T-cell (primary cell): ENCODE measurements at places on chromosomes 4 and X.

DNA sequence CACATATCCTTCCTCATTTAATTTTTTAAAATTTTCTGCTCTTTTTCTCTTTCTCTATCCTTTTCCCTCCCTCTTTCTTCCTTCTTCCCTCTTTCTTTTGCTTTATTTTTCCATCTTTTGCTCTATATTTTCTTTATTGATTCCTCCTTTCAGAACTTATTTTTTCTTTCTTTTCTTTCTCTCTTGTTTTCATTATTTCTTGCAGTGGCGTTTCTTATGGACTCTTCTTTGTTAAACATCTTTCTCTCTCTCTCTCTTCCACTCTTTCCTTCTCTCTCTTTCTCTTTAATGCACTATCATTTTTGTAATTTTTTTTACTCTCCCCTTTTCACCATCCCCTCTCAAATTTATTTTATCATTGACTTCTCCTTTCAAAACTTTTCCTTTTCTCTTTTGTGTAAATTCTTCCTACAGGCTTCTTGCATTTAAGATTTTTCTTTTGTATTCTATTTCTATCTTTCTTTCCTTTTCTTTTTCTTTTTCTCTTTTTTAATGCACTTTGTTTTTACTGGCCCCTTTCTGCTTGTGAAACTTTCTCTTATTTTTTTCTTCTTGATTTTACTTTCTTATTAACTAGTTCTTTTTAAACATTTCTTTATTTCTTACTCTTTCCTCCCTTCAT is 97.0 kb downstream of the RBMX2 start:
- DNase-seq = no peak

GRCh38 chr4:24956763-24957162 is 43.9 kb upstream of the CCDC149 start:
- DNase-seq = no peak

DNA sequence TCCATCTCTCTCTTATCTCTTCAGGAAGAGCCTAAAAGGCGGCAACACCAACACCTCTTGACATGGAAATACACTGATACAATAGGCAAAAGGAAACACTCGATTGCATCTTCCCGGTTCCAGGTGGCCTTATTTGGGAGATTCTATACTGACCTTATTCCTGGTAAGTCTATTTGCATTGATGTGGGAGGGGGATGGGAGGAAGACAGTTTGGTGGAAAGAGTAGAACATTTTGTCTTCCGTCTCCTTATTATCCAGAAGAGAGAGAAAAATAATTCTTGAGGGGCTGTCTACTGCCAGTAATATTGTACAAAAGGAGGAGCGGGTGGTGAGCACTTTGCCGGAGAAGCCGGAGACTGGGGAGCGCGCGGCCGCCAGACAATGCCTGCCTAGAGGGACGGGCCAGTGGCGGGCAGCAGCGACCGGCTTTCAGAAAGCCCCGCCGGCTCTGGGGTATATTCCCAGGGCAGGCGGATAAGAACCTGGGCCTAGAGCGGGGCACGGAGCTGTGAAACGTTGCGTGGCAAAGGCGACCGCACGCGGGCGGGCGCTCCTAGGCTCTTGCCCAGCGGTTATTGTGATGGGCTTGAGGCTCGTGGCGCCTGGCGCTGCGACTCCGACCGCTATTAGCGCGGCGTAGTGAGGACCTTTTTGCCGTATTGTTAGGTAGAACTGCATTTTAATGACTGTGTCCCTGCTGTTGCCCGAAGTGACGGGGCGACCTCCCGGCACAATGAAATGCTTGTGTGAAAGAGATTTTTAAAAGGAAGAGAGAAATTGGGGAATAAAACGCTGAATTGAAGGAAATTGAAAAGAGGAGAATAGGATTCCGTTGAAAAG is 518 bp downstream of the PRDM8 start:
- DNase-seq = no peak

DNA sequence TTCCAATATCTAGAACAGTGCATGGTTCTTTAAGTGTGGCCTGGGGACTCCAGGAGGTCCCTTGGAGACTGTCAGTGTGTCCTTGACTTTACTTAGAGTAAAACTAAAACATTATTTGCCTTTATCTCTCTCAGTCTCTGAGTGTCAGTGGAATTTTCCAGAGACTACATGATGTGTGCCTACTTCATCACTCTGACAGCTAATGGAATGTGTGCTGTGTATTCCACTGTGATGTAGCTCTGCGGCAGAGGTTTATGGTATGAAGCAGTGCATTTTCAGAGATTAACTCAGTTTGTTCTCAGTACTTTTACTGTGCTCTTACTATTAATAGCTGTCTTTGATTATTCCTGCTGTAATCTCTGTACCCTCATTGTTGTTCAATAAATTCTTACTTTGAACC is 85.6 kb downstream of the MANBA start:
- DNase-seq = no peak

DNA sequence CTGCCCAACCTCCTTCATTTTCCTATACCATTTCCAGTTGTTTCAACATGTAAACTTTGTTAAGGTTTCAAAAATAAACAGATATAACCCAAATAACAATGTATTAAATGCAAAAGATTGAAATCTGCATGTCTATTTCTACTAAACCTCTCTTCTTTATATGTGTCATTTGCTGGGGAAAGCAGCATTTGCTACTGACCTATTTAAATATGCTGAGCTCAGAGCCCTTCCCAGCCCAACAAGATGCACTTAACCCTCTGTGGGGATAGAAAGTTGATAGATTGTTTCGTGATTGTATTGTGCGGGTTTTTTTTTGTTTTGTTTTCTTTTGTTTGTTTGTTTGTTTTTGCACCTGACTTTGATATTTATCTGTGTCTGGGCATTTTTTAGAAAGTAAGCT is 139.5 kb downstream of the UCHL1 start:
- DNase-seq = no peak

DNA sequence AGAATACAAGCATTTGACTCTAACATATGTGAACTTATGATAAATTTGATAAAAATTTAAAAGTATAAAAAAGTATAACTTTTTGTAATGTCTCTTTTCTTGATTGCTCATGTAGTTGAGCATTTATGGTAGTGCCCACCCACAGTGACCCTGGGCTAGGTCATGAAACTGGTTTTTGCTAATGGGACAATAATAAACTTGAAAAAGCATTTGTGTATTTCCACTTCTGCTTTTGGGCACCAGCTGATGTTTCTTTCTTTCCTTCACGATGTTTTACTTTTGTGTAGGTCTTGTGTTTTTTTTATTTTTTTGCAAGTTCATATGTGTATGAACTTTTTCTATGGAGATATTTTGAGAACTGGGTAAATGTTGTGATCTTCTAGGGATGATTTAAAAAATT is 313.1 kb downstream of the CBLL2 start:
- DNase-seq = no peak

GRCh38 chrX:140725500-140725899 is 15.9 kb downstream of the LINC00632 start:
- no peak for DNase-seq

- no peak for DNase-seq
Observed at GRCh38 chrX:99588936-99589335, 821.1 kb downstream of the PCDH19 start.

DNA sequence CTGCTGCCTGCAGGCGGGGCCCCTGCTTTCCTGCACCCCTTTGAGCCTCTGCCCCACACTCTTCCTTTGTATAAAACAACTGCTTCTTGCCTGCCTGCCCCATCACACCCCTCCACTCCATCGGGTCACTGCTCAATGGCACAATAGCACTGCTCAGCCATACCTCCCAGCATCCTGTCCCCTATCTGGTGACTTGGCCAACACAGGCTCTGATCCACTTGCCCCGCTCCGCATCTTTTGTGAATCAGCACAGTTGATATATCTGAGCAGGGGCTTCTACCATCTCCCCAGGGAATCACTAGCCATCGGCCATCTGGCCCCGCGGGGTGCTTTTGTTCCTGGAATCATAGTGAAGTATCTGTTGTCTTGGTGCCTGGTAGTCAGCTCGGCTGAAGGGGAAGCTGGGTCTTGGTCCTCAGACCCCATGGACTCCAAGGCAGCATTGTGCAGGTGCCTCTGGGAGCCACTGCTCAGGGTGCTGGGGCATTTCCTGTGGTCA is 45.3 kb downstream of the MAP7D3 start:
- no peak for DNase-seq

GRCh38 chrX:46984705-46985104 is 72.5 kb downstream of the JADE3 start:
- DNase-seq = no peak

DNA sequence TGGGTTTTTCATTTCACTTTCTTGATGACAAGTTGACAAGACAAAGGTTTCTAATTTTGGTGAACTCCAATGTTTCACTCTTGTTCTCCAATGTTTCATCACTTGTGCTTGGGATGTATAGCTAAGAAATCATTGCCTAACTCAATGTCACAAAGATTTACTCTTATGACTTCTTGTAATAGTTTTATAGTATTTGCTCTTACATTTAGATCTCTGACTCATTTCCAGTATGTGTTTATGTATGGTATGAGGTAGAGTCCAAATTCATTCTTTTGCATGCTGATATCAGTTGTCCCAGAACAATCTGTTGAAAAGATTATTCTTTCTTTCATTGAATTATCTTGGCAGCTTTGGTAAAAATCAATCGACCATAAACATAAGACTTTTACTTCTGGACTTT is 12.2 kb upstream of the NWD2 start:
- no peak for DNase-seq

GRCh38 chrX:39841604-39842003 is 256.2 kb downstream of the BCOR start:
- DNase-seq = no peak

GRCh38 chrX:107448998-107449835 is at the start of gene FRMPD3:
TSS of gene FRMPD3 (plus strand) at chrX:107449652. CDS start at chrX:107526589, 76,937 bp downstream.
- DNase-seq = no peak

DNA sequence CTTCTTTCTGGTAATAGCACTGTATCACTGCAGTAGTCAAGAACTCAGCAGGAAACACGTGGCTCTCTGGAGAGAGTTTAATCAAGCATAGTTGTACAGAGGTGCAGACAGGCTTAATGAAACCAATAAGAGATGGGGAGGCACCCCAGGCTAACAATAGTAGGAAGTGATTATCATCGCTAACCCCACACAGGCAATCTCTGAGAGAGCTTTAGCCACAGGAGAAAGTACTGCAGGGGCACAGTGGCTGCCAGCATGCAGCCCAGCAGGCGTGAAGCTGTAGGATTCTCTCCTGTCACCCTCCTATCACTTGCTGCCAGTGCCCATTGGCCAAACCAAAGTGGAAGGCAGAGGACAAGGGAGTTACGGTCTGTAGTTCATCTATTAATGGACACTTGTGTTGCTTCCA is 450.0 kb upstream of the RASGEF1B start:
- no peak for DNase-seq

GRCh38 chr4:12207396-12207795 is 778.7 kb upstream of the HS3ST1 start:
- no peak for DNase-seq

DNA sequence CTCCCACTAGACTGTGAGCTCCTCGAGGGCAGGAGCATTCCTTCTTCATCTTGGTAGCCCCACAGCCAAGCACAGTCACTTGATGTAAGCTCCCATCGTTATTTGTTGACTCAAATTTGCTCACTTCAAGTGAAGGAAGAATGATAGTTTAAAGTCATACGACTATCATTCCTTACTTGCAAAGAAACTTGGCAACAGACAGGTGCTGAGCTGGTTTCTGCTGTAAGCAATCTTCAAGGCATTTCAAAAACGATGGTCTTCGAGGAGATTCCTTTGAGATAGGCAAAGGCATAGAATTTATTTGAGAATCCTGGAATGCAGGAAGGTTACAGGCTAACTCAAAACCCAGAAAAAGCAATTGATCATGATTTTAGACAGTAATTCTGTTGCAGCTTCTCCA is 64.8 kb downstream of the QDPR start:
- no peak for DNase-seq

DNA sequence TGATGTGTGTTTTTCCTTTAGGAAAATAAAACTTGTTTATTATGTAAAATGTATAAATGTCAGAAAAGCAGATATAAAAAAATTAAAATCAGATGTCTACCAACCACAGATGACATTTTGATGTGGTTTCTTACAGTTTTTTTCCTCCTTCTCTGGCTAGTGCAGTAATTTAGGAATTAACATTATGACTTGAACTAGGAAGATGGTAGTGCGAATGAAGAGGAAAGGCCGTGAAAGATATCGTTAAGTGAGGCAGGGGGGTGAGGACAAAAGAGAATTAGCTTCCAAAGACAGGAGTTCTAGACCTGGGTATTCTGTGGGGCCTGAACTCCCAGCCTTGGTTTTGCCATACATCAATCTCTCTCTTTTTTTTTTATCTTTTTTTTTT is 98.0 kb downstream of the RBM47 start:
- no peak for DNase-seq

DNA sequence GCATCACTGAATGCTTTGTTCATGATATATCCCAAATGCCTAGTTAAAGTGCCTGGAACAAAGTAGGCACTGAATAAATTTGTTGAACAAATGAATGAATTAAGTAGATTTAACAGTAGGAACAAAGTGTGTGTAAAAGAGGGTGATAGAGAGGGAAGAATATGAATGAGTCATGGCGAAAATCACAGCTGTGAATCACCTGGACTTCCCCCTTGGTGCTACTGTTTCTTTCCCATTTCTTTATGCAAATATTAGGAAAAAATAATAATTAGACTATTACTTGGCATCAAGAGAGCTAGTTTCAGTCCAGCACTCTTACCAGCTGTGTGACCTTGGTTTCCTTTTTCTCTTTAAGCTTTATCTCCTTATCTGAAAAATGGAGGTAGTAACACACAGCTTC is 9.2 kb downstream of the SPIN3 start:
- DNase-seq = no peak

- DNase-seq = no peak
Observed at GRCh38 chr4:36152735-36153134, 91.6 kb downstream of the ARAP2 start.

GRCh38 chr4:80308466-80308822 is 27.1 kb upstream of the CFAP299 start:
- DNase-seq = no peak

DNA sequence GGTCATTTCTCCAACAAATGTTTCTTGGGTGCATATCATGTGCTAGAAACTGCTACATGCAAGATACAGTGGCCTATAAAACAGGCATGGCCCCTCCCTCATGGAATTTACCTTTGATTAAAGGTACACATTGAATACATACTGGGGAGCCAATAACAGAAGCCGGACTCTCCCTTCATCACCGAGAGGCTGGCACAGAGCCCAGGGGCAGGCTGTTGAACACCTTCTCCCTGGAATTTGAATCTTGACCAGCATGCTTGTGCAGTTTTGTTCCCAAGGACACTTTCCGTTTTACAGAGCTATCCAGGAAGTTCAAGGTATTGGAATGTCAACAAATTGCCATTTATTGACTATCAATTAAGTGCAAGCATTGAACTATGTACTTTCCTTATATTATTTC is 33.2 kb downstream of the PPARGC1A start:
- DNase-seq = no peak

GRCh38 chr4:81106150-81106549 is 75.6 kb downstream of the BMP3 start:
- DNase-seq = no peak

DNA sequence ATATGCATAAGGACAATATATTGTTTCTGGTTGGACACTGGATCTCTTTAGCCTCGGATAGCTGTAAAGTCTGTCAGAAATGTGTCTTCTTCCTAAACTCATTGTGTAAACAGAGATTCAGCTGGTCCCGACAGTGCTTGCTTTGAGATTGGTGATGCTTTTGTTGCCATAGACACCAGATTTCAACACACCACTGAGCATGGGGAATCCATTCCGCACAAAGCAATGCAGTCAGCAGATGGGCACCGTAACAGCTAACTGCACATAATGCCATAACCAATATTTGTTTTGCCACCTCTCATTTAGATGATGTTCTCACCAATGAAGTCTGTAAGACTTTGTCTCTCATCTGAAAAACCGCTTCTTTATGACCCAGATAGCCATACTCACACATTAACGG is 33.3 kb upstream of the FAM47C start:
- DNase-seq = no peak

- DNase-seq = no peak
Observed at GRCh38 chr4:32929796-32930699, 2209.9 kb downstream of the PCDH7 start.

- DNase-seq = no peak
Observed at GRCh38 chr4:6492861-6493657, 20.6 kb upstream of the PPP2R2C start.
